Mammary epithelial cell (primary cell): ENCODE measurements at places on chromosomes 13 and 19. TPM values are rescaled to one million over a fixed set of nuclear protein-coding genes. Genes with fewer than 3 reads are reported as not detected.
A peak's percentile ranks its signal among the peaks of the same experiment; 100 is the strongest.

GRCh38 chr13:71672512-71672911 is 194.5 kb downstream of the DACH1 start:
- DNase-seq = no peak

GRCh38 chr19:33767898-33768413 is 28.7 kb upstream of the KCTD15 start:
- DNase-seq = no peak

- no peak for DNase-seq
These were observed 63.5 kb upstream of the HMGB1 start for GRCh38 chr13:30529085-30529834.

Gene CEACAM4
- polyA plus RNA-seq = not detected

DNA sequence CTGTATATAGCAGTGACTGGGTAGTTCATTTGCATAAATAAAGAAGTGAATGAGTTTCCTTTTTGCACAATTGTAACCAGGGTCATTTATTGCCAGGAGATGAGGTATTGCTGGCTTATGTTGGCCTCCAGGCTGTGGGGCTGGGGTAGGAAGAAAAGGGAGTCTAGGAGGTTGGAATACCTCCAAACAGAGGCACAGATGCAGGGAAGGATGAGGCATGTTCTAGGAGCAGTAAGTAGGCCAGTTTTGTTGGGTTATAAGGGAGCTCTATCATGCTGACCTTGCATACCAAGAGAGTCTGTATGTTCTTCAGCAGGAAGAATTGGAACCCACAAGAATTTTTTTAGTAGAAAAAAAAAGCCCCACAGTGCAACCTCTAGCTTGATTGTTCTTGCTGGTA is 17.2 kb upstream of the CYSLTR2 start:
- peak; percentile 64 for DNase-seq

Gene BST2
- 2.6 TPM for polyA plus RNA-seq
